B cell (primary cell): ENCODE measurements at places on chromosomes 6 and 20. TPM values are rescaled to one million over a fixed set of nuclear protein-coding genes. Genes with fewer than 3 reads are reported as not detected.

- H3K27ac ChIP-seq = no peak overlapping the region
- no peak overlapping the region for H3K4me3 ChIP-seq
- H3K27me3 ChIP-seq = no peaks in the 10 kb centered on the region
Measured at GRCh38 chr6:157530724-157531168, 149.8 kb downstream of the ZDHHC14 start.

DNA sequence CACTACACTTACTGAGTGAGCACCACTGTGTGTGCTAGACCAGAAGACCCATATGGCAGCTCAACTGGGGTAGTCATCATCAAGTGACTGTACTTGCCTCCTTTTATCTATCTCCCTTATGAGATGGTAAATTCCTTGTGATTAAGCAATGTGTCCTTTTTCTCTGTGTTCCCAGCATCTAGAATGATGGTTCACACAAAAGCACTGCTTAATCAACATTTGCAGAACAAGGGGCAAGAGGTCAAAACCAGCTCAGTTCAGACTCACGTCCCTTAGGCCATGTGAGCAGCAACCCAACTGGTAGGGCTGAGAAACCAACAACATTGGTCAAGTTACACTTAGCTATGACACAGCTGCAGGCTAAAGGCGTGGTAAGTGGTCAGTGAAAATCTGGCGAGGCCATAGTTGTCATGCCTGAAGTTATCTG lies 10.0 kb downstream of the TRAM2 start:
- no peak for DNase-seq
- H3K4me3 ChIP-seq = no peak overlapping the region
- peaks cover 18% of the 10 kb centered on the region for H3K4me1 ChIP-seq
- H3K27me3 ChIP-seq = no peaks in the 10 kb centered on the region

DNA sequence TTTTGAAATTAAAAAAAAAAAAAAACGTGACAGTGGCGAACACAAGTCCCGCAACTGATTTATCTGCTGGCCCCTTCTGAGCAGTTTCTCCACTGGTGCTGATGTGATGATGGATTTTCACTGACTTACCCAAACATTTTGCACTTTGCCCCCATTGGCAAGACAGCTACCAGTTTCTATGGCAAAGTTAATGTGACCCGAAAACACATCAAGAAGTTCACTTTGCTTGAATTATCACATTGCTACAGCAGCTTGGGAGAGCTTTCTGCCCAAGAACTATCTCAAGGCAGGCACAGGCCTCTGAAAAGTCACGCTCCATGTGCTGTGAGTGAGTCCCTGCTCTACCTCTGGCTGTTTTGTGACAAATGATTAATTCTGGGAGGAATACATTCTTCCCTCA lies 127.9 kb upstream of the EDN1 start:
- H3K27ac ChIP-seq = no peak overlapping the region
- no peaks in the 10 kb centered on the region for H3K27me3 ChIP-seq
- no peak for DNase-seq
- no peaks in the 10 kb centered on the region for H3K4me1 ChIP-seq
- peaks cover 11% of the 10 kb centered on the region for H3K36me3 ChIP-seq

DNA sequence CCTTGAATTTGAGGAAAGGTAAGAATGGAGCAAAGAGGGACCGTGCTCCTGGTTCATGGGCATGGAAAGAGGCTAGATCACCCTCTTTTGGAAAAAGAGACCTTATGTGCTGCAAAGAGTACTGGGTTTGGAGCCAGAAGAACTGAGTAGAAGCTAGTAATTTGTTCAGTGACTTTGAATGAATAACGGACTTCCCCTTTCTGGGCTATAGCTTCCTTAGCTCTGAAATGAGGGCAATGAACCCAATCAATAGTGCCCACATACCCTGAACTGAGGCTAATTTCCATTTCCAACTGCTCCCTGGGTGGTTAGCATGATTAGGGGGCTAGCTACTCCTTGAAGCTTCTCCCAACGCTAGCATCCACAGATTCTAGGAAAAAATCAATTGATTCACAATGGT lies 121.4 kb downstream of the UNC5CL start:
- no peaks in the 10 kb centered on the region for H3K36me3 ChIP-seq
- H3K4me3 ChIP-seq = no peak overlapping the region
- peaks cover 9% of the 10 kb centered on the region for H3K4me1 ChIP-seq
- H3K27me3 ChIP-seq = peaks cover 27% of the 10 kb centered on the region

- no peaks in the 10 kb centered on the region for H3K27me3 ChIP-seq
- H3K4me1 ChIP-seq = no peaks in the 10 kb centered on the region
- H3K4me3 ChIP-seq = no peak overlapping the region
- DNase-seq = no peak
Measured at GRCh38 chr20:3135507-3136070, 24.1 kb downstream of the FASTKD5 start.

DNA sequence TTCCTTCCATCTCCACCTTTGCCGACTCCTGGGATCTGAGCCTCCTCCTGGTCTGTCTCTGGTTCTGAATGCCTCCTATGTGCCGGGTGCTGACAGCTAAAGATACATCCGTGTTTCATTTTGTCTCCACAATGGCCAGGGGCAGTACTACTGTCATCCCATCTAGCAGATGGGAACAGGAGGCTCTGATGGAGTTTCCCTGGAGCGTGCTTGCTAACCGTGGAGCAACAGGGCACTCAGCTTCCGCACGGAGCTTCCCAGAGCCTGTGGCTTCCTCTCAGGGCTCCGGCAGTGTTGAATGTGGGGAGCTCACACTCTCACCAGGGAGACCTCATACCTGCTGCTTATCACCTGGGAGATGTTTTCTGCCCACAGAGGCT lies 11.9 kb upstream of the NPBWR2 start:
- no peak overlapping the region for H3K27ac ChIP-seq
- H3K4me3 ChIP-seq = no peak overlapping the region
- H3K36me3 ChIP-seq = no peaks in the 10 kb centered on the region
- no peaks in the 10 kb centered on the region for H3K27me3 ChIP-seq

DNA sequence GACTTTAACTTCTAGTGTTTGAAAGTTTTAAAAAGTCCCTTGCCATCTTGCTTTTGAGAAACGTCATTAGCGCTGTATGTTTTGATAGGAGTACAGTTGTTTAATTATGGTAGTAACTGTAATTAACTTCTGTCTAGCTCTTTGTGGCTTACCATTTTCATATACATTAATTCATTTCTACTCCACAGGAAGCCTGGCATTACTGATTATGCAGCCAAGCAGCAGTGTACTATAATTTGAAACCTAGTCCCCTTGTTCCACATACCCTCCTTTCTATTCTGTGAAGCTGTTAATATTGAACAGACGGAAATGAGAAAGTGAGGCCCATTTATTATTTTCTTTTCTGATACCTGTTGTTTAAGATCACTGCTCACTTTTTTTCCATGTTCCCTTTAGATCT lies 235.4 kb downstream of the CDKAL1 start:
- H3K27me3 ChIP-seq = no peaks in the 10 kb centered on the region
- H3K36me3 ChIP-seq = peaks cover 10% of the 10 kb centered on the region
- H3K4me3 ChIP-seq = no peak overlapping the region
- H3K27ac ChIP-seq = no peak overlapping the region
- H3K4me1 ChIP-seq = no peaks in the 10 kb centered on the region

DNA sequence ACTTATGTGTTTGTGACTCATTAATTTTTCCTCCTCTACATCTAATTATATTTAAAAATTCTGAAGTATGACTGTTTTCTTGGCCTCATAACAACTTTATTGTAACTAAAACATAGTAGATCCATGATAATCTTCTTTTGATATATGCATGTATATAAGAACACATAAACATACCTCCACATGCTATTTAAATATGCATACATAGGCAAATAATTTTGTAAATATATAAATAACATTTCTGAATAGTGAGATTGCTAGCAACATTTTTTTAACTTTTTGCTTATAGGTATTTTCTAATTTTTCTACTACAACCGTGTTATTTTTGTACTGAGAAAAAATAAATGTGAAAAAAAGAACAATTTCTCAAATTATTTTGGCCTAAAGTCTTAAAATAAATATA lies 627.6 kb downstream of the HTR1B start:
- DNase-seq = no peak
- H3K4me3 ChIP-seq = no peak overlapping the region
- H3K4me1 ChIP-seq = no peaks in the 10 kb centered on the region
- H3K27me3 ChIP-seq = no peaks in the 10 kb centered on the region
- H3K27ac ChIP-seq = no peak overlapping the region

GRCh38 chr6:158863646-158864045 lies 44.5 kb upstream of the EZR start:
- H3K4me1 ChIP-seq = peaks cover 43% of the 10 kb centered on the region
- no peaks in the 10 kb centered on the region for H3K36me3 ChIP-seq
- H3K27ac ChIP-seq = no peak overlapping the region
- no peaks in the 10 kb centered on the region for H3K27me3 ChIP-seq
- no peak for DNase-seq
- H3K4me3 ChIP-seq = no peak overlapping the region

GRCh38 chr6:13550656-13551055 lies 23.7 kb upstream of the SIRT5 start:
- no peaks in the 10 kb centered on the region for H3K36me3 ChIP-seq
- H3K27ac ChIP-seq = no peak overlapping the region
- H3K27me3 ChIP-seq = no peaks in the 10 kb centered on the region
- DNase-seq = no peak
- peaks cover 6% of the 10 kb centered on the region for H3K4me1 ChIP-seq

GRCh38 chr20:64156136-64156885 lies 7.9 kb upstream of the MYT1 start:
- no peaks in the 10 kb centered on the region for H3K36me3 ChIP-seq
- no peak for DNase-seq
- H3K4me1 ChIP-seq = no peaks in the 10 kb centered on the region
- H3K27me3 ChIP-seq = peaks cover 22% of the 10 kb centered on the region
- H3K27ac ChIP-seq = no peak overlapping the region
- H3K4me3 ChIP-seq = no peak overlapping the region

GRCh38 chr6:21270636-21271201 lies 322.8 kb upstream of the SOX4 start:
- H3K27me3 ChIP-seq = no peaks in the 10 kb centered on the region
- no peaks in the 10 kb centered on the region for H3K36me3 ChIP-seq
- no peak overlapping the region for H3K4me3 ChIP-seq

DNA sequence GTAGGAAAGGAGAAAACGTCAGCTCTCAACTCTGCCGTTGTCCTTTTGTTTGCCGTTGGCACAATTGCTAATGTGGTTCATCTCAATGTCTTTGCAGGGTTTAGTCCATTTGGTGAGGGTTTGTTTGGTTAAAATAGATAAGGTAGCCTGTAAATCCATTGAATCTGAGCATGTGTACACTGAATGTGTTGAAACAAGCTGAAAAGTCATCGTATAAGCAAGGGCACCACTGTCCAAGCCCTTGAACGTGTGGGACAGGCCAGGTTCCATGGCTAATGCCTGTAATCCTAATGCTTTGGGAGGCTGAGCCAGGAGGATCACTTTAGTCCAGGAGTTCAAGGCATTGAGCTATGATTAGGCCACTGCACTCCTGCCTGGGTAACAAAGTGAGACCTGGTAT lies 224.7 kb upstream of the PLCB4 start:
- no peak overlapping the region for H3K4me3 ChIP-seq
- H3K36me3 ChIP-seq = no peaks in the 10 kb centered on the region
- no peaks in the 10 kb centered on the region for H3K4me1 ChIP-seq
- no peak for DNase-seq
- no peak overlapping the region for H3K27ac ChIP-seq

DNA sequence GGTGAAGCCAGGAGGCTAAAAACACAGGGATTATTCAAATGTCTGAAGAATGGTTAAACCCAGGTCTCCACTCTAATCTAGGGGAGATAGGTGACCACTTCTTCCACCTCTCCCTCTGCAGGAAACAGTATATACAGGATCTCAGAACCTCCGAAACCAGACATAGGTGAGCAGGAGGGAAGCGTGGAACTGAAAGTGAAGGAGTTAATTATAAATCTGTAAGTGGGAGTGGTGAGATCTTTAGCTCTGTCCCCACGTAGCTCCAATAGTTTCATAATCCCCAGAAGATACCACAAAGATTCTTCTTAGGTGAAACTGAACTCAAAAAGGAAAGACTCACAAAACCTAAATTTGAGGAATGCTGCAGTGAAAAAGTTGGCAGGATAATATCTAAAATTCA lies 76.8 kb downstream of the THEMIS start:
- H3K27ac ChIP-seq = no peak overlapping the region
- H3K27me3 ChIP-seq = no peaks in the 10 kb centered on the region
- no peaks in the 10 kb centered on the region for H3K36me3 ChIP-seq
- no peak overlapping the region for H3K4me3 ChIP-seq

DNA sequence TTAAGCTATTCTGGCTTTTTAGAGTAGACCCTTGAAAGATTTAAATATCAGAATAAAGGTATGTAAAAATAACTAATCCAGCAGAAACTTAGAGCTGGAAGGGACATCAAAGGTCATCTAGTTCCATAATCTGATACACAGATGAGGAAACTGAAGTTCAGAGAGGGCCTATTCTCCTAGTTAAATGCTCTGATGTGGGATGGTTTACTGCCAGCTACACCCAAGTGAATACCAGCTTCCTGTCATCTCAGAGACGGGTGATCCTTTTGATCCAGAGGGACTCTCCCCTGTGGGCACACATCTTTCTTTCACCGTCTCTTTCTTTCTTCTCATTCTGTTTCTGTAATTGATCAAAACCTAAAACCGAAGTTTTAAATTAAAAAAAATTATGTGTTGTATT lies 94.1 kb downstream of the MAN1A1 start:
- no peak overlapping the region for H3K4me3 ChIP-seq
- H3K4me1 ChIP-seq = no peaks in the 10 kb centered on the region
- no peaks in the 10 kb centered on the region for H3K27me3 ChIP-seq
- H3K36me3 ChIP-seq = no peaks in the 10 kb centered on the region

DNA sequence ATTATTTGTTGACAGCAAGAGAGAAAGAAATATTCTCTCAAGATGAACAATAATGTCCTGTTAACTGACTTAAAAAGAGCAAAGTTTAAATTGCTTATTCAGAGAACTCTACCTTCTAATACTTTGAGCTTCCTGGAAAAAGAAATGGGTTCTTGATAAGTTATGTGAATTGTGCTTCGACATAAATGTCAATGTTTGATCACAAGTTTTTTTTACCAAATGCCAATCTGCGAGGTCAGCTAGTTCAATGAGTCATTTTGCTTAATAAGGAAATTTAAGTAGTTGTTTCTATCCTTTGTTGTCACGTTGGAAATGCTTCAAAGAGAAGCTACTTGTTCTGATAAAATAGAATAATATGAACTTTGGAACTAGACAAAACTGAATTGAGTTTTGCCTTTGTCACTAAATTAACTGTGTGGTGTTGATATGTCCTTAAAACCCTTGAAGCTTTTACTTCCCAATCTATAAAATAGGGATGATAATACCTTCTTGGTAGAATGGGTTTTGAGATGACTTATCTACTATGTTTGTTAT lies 642.1 kb upstream of the FLRT3 start:
- H3K27ac ChIP-seq = no peak overlapping the region
- no peaks in the 10 kb centered on the region for H3K4me1 ChIP-seq

- no peaks in the 10 kb centered on the region for H3K27me3 ChIP-seq
- H3K27ac ChIP-seq = no peak overlapping the region
- H3K36me3 ChIP-seq = no peaks in the 10 kb centered on the region
Measured at GRCh38 chr6:121951123-121951522, 448.3 kb upstream of the HSF2 start.

Gene HM13
- 61.2 and 73.2 TPM in 2 replicates for polyA plus RNA-seq

Gene C20orf144
- polyA plus RNA-seq = 0.14 and 0.27 TPM in 2 replicates

Gene C2
- 0.23 and 0.28 TPM in 2 replicates for polyA plus RNA-seq

Gene ESR1
- polyA plus RNA-seq = 0.42 and 0.46 TPM in 2 replicates

Gene MYBL2
- polyA plus RNA-seq = 2.7 and 5.2 TPM in 2 replicates

Gene LAMA4
- polyA plus RNA-seq = not detected in 2 replicates

Gene PNLDC1
- polyA plus RNA-seq = 0.13 and 1.3 TPM in 2 replicates
